Liver (tissue), 10 donors: ENCODE measurements at places on chromosomes 1 and 21. TPM values are rescaled to one million over a fixed set of nuclear protein-coding genes. Genes with fewer than 3 reads are reported as not detected.

DNA sequence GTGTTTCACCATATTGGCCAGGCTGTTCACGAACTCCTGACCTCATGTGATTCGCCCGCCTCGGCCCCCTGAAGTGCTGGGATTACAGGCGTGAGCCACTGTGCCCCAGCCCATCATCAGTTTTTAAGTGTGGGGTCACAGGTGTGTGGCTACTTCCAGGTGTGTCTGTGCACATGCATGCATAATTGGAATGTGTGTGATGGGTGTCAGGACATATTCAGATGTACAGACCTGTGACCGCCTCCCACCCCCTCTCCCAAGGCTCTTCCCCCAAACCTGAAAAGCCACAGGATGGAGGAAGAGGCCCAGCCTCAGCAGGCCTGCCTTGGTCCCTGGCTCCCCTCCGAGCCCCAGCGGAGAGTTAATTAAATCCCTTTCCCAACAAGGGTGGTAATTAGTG lies 37.3 kb upstream of the CSF3R start:
- no peak for DNase-seq

DNA sequence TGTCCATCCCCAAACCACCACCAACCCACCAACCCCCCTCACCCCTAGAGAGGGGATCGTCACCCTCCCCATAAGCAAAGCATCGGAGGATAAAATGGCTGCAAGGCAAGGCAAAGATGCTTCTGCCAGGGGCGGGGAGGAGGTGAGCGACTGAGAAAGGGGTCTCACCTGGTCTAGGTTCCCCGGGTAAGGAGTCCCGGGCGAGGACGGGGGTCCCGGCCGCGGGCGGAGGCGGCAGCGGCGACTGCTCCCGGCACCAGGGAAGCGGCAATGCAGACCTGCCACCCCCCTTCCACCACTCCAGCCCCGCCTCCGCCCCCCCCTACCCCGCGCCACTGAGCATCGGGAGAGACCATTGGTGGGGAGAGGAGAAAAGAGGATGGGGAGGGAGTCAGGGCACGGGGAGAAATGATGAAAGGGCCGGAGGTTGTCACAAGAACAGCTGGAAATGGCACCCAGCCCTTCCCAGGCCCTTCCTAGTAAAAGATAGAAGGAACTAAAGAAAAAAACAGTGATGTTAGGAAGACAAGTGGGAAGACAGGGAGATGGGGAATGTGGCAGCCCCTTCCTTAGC lies at the start of gene SV2A:
SV2A (minus strand) TSS at position 274 of the 574 bp plus-strand sequence. CDS start 4,004 bp downstream, outside the sequence.
- DNase-seq, result no peak

GRCh38 chr1:6928106-6928885 lies 143.0 kb downstream of the CAMTA1 start:
- no peak for DNase-seq

GRCh38 chr1:102879439-102879993 lies 228.8 kb downstream of the COL11A1 start:
- DNase-seq, result no peak

KRTAP21-2 gene
- not detected for polyA plus RNA-seq

- no peak for DNase-seq
Measured at GRCh38 chr1:44500181-44501046, 95.4 kb downstream of the RNF220 start.

GRCh38 chr1:247401310-247402119 lies 14.5 kb upstream of the NLRP3 start:
- DNase-seq, result no peak

- no peak for DNase-seq
Measured at GRCh38 chr1:63533931-63534330, 10.6 kb downstream of the EFCAB7 start.

- DNase-seq, result no peak
Measured at GRCh38 chr1:244210884-244211558, 159.9 kb downstream of the ZBTB18 start.

GRCh38 chr1:224433041-224433691 lies 1.4 kb downstream of the WDR26 start:
- DNase-seq, result peak; percentile 50

CDA gene
- polyA plus RNA-seq, result 38.9 TPM

DNA sequence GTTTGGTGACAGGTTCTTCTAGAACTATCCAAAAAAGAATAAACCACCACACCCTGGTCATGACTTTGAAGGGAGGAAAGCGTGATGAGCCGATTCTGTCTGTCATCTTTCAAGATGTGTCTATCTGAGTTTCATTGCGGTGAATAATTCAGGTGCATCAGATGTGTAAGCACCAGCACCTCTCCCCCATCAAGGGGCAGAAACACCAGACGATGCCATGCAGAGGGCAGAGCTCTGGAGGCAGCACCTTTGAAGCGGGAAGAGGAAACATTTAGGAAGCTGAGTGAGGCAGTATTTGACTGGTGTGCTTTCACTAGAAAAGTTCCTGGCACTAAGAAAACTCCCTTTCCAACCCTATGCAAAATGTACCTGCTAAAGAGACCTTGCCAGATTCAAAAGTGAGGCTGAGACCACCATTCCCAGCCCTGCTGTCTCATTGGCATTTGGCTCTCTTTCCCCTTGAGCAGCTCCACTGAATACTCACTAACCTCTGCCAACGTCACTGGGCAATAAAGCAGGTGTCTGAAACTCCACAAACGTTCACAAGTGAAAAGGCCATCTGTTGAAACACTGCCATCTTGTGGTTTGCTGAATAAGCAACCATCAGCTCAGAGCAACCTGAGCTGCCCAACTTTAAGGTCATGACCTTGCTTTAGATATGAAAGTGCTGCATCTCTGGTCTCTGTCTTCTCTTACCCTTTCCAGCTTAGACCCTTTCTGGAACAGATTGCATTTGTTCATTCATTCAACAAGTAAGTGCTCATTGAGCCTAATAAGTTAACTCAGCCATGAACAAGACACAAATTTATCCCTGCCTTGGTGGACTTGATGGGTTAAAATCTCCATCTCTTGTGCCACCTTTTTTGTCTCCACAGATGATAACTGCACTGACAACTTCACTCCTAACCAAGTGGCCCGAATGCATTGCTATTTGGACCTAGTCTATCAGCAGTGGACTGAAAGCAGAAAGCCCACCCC lies 228.6 kb downstream of the PAPPA2 start:
- DNase-seq, result no peak

EXOSC10 gene
- 11.3 TPM for polyA plus RNA-seq

TNFRSF25 gene
- polyA plus RNA-seq, result 1.9 TPM

DNA sequence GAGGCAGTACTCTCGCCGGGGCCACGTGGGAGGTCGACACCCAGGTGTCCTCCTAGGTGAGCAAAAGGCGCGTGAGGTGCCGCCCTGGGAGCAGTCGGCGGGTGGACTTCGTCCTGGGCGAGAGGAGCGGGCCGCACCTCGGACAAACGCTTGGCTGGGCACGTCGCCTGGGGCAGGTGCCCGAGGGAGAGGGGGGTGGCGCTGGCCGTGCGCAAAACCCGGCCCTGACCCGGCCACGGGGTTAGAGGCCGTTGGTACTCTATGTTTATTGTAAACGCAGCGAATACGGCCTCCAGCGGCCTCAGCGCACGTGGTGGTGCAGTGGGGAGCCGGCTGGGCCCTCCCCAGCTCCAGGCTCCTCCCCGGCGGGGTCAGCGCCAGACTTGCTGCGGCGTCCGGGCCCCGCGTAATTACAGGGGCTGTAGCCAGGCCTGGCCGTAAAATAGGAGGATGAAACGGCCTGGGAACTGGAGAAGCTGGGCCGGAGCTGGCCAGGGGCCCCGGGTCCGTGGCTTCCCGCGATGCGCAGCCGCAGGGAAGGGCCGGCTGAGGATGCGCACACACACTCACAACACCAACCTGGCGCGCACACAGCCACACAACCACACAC lies 1.6 kb upstream of the EFNA1 start:
- peak; percentile 76 for DNase-seq
